ENCODE measurements at places on chromosomes 2 and 18.

- DNase-seq = no peak
Measured at GRCh38 chr2:199932312-199932855, 21.3 kb downstream of the C2orf69 start.

DNA sequence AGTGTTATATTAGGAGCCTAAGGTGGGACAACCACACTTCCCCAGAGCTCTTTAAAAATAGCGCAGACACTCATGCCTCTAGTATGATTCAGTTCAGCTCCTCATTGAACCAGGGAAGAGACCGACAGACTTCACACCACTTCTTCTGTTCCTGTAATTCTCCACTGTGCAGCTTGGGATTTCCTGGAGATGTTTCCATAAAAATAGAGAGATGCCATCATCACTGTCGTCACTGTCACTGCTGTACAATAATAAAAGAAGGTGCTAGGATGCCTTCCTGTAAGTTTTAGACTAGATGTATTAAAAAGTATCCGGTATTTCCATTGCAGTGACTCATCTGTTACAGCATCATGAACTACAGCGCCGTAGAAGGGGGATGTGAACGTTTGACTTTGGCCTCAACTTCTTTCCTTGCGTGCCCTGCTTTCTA, 110.9 kb downstream of the FAM210A start:
- no peak for DNase-seq

GRCh38 chr2:105953942-105954341, 209.2 kb downstream of the NCK2 start:
- DNase-seq = no peak

- DNase-seq = no peak
Measured at GRCh38 chr2:119468154-119468955, 36.7 kb downstream of the TMEM37 start.

DNA sequence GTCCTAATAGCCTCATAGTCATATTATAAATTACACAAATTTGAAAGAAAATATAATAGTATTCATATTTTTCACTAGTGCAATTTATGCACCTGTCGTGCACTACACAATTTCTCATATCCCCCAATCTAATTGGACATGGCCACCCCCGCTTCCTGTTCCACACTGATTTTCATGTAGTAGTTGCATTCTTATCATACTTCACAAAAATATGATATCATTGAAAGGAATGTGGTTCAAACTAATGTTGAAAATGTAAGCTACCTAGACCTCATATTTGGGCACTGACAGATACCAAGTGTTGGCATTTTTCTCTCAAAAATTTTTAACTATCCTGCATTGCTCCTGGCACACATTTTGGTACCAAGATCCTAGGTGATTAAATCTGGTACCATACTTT, 985.5 kb upstream of the POU3F3 start:
- no peak for DNase-seq

- DNase-seq = peak; percentile 60
Measured at GRCh38 chr2:236972491-236973342, 113.0 kb upstream of the COPS8 start.

GRCh38 chr18:31626409-31626808, 34.7 kb downstream of the TTR start:
- DNase-seq = no peak

DNA sequence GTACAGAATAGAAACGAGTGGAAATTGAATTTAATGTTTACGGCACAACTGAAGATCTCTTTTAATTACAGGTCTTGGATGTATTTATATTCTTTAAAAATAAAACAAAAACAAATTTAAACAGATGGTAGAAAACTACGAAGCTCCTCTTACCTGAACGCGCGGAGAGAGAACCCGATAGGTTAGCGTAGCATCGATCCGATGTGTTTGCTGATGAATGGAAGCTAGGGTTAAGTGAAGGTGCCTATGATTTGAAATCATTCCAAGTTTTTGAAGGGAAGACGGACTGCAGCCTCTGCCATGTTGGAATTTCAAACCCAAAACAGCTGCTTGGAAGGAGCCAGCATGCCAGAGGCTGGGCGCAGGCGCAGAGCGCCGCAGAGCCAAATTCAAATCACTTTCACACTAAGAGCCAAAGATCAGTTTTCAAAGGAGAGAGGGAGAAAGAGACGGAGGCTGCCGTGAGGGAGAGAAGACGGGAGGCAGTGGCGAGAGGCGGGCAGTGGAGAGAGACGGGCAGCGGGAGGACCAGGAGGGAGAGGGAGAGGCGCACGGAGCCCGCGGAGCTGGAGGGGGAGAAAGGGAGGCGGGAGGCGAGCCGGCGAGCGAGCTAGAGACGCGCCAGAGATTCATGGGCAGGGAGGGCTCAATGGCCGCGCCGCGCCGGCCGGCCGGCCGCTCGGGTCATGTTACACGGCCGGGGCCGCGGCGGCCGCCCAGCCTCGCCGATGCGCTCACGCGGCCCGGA, at the start of gene FIGN:
Gene FIGN, minus strand, starts transcription at position 324 of the 748 bp plus-strand sequence. CDS start 1,081 bp downstream, outside the sequence.
- DNase-seq = peak; percentile 44

DNA sequence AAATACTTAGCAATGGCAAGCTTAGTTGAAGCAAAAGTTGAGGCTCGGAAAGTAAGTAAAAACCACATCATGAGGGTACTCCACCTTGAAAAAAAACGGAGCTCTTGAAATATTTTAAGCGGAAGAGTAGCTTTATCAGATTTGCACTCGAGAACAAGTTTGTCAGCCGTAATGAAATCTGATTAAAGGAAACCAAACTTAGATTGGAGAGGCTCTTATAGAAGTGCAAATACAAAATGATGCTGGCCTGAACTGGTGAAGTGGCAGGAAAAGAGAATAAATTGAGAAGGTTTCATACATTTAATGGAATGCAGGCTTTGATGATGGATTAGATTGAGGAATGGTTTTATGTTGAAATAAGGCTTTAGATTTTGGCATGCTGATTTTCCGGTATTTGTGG, 484.2 kb downstream of the PID1 start:
- no peak for DNase-seq

- no peak for DNase-seq
Measured at GRCh38 chr2:10191554-10191953, 69.0 kb downstream of the RRM2 start.
